T-helper 17 cell (primary cell): ENCODE measurements at places on chromosomes 1 and 21. TPM values are rescaled to one million over a fixed set of nuclear protein-coding genes. Genes with fewer than 3 reads are reported as not detected.

DNA sequence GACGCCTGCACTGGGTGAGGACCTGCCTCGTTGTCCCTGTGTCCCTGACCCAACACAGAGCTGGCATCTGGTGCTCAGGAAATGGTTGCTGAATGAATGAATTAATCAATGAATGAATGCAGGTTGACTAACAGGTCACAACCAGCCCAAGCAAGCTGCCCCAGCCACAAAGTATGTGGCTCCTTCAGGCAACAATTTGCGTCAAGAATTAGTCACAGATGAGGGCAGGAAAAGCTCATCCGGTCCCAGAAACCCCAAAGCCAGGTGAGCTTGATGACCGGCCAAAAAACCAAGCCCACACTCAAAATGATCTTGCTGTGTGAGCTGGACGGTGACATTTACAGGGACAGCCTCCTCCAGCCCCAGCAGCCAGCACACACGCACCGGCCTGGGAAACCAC, 40.6 kb upstream of the GPR153 start:
- H3K36me3 ChIP-seq, result peaks cover 2% of the 10 kb centered on the region
- H3K4me3 ChIP-seq, result no peak overlapping the region
- H3K27ac ChIP-seq, result no peak overlapping the region
- H3K27me3 ChIP-seq, result no peaks in the 10 kb centered on the region

DNA sequence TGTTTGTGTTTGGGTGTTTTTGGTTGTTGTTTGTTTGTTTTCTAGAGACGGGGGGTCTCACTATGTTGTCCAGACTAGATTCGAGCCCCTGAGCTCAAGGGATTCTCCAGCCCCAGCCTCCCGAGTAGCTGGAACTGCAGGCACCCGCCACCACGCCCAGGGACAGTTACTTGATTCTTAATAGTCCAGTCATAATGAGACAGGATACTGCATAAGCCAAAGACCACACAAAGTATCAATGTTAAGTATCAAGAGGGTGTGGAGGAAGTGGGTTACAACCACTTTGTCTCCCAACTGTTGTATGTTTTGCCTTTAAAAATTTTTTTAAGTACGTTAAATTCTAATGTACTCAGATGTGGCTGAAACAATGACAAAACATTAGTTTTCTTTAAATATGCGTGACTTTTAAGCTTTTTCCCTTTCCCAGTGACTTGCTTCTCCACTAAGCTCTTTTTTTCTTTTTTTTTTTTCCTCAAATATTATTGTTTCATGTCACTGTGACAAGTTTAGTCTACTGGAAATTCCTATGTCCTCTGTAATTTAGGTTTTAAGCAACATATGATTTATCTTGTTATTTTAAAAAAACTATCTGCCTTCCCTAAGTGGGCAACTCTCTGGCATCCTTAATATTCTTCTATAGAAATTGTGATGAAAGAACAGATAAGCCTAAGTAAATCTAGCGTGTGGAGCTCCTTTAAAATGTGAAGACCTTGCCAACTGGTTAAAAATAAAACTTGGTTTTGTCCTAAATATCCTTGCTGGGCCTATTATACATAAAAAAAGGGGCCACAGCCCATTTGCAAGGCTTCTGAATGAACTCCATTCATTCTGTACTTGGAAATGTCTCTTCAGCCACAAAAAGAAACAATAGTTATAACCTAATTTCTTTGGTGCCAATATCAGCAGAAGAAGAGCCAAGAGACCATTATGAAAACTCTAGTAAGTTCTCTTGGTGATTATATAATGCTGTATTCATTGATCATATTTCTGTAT, 56.2 kb upstream of the DPH5 start:
- H3K4me3 ChIP-seq, result peak overlapping the region; percentile 72
- H3K4me1 ChIP-seq, result peaks cover 29% of the 10 kb centered on the region
- no peaks in the 10 kb centered on the region for H3K27me3 ChIP-seq
- DNase-seq, result no peak
- H3K27ac ChIP-seq, result peak overlapping the region; percentile 89

Gene NEK7
- 50.4 TPM for total RNA-seq

Gene RHCE
- not detected for total RNA-seq

Gene IL19
- not detected for total RNA-seq
